ENCODE measurements at places on chromosomes 1 and 21. TPM values are rescaled to one million over a fixed set of nuclear protein-coding genes. Genes with fewer than 3 reads are reported as not detected.

DNA sequence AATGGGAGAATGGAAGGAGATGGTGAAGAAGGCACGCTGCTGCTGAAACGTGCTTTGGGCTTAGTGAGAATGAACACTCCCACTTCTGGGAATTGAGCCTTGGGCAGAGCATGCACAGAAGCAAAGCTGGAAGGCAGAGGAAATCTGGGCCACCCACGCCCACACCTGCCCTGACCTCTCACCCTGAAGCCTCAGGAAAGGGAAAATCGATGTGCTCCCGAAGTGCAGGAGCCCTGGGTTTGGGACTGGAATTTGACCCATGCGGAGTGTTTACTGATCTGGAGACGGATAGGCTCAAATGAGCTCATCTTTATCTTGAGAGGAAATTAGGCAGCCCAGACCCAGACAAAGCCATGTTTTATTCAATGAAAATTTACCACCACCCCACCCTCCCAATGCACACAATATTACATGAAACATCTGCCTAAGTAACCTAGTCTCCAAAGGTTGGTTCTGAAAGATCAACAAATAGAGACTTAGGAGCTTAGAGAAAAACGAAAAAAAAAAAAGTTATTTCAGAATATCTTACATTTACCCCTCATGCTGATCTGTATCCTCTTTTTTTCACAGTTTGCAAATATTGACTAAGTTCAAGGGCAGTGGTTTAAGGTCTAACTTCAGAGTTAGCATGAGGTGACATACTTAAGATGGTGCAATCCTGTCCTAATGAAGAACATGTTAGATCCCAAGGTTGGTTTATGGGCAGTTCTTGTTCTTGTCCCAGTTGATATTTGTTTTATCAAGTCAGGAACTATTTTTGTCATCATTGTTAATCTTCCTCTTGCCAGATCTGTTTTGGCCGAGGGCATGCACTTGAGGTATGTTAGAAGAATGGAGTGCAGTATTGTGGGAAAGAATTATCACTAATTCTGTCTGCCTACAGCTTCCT lies 63.0 kb downstream of the PROX1 start:
- peaks cover 36% of the 10 kb centered on the region for H3K27me3 ChIP-seq
- H3K36me3 ChIP-seq: no peaks in the 10 kb centered on the region
- DNase-seq: no peak

GRCh38 chr1:44037154-44037553 lies 5.9 kb upstream of the SLC6A9 start:
- H3K36me3 ChIP-seq: no peaks in the 10 kb centered on the region
- no peak overlapping the region for H3K27ac ChIP-seq
- no peak for DNase-seq
- H3K4me1 ChIP-seq: peaks cover 35% of the 10 kb centered on the region
- H3K4me3 ChIP-seq: no peak overlapping the region

DNA sequence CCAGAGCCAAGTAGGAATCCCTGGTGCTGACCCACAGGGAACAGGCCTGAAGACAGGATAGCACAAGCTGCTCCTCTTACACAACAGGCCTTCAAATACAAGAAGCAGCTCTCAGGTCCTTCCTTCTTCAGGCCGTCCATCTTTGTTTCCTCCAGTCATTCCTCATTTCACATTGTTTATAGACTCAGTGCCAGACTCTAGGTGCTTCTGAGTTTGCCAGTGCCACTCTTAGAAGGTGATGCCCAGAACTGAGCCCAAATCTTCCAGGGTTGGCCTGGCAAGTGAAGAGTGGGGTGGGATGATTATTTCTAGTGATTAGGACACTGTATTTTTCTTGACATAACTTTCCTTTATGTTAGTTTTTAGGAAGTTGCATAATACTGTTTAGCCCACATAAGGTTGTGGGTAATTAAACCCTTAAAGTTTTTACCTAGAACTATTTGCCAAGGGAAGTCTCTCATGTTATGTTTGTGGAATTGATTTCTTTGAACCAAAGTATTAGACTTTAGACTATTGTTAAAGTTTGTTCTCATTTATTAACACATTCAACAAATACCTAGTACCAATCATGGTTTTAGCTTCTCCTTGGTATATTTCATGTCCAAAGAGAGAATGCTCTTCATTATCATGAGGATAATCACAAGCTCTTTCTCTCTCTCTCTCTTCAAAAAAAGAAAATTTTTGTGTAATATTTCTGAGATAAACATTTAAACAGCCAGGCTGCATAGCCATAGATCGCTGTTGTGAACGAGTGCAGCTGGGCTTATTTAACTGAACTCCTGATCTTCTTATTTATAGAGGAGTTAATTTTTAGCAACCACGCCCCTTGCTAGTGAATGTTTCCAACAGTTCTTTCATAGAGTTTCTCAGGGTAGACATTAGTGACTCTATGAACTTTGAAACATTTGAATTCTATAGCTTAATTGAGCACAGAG lies 47.7 kb downstream of the PGM1 start:
- no peaks in the 10 kb centered on the region for H3K27me3 ChIP-seq
- peaks cover 58% of the 10 kb centered on the region for H3K36me3 ChIP-seq
- no peak for DNase-seq
- no peak overlapping the region for H3K4me3 ChIP-seq

Gene PDXK
- 464 TPM for total RNA-seq

GRCh38 chr1:154420961-154421924 lies 16.1 kb downstream of the IL6R start:
- no peaks in the 10 kb centered on the region for H3K27me3 ChIP-seq
- peak overlapping the region; percentile 38 for H3K27ac ChIP-seq
- no peak for DNase-seq
- no peaks in the 10 kb centered on the region for H3K36me3 ChIP-seq
- peaks cover 61% of the 10 kb centered on the region for H3K4me1 ChIP-seq
- no peak overlapping the region for H3K4me3 ChIP-seq

GRCh38 chr21:25080661-25081060 lies 526.6 kb downstream of the MRPL39 start:
- H3K4me1 ChIP-seq: no peaks in the 10 kb centered on the region
- H3K27ac ChIP-seq: no peak overlapping the region
- DNase-seq: no peak
- no peaks in the 10 kb centered on the region for H3K27me3 ChIP-seq
- no peak overlapping the region for H3K4me3 ChIP-seq
- no peaks in the 10 kb centered on the region for H3K36me3 ChIP-seq

GRCh38 chr1:234262007-234262753 lies 111.1 kb upstream of the COA6 start:
- H3K36me3 ChIP-seq: peaks cover 7% of the 10 kb centered on the region
- H3K4me1 ChIP-seq: peaks cover 12% of the 10 kb centered on the region
- no peaks in the 10 kb centered on the region for H3K27me3 ChIP-seq
- no peak overlapping the region for H3K27ac ChIP-seq
- H3K4me3 ChIP-seq: no peak overlapping the region
- peak; percentile 14 for DNase-seq

DNA sequence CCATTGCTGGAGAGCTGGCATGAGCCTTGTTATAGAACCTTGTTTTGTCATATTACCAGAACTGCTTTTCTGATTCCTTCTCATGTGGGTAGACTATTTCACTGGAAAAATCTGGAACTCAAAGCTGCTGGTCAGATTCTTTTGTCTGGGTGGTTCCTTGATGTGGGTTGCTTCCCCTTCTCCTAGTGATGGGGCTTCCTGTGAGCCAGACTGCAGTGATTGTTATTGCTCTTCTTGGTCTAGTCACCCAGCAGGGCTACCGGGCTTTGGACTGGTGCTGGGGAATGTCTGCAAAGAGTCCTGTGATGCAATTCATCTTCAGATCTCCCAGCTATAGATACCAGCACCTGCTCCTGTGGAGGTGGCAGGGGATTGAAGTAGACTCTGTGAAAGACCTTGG lies 59.4 kb downstream of the GPR137B start:
- no peak overlapping the region for H3K4me3 ChIP-seq
- no peak for DNase-seq
- H3K27me3 ChIP-seq: no peaks in the 10 kb centered on the region
- H3K36me3 ChIP-seq: no peaks in the 10 kb centered on the region

Gene FMO4
- total RNA-seq: 0.98 TPM

DNA sequence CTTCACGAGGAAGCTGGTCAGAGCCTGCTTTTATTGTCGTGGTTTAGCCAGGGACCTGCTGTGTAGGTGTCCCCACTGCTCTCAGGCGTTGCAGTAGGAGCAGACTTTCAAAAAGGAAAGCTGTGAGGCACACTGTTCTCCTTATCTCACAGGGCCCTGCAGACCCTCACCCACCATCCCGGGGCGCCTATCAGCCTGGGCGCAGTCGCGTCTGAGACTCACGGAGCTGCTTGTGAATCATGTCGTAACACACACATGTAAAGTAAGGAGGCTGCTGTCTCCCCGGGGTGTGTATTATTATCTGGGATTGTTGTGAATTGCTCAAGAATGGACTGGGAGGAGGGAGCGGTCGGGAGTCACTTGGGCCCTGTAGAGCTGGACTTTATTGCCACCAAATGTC lies 17.4 kb downstream of the AJAP1 start:
- H3K4me3 ChIP-seq: no peak overlapping the region
- H3K36me3 ChIP-seq: no peaks in the 10 kb centered on the region
- H3K27me3 ChIP-seq: peaks cover 41% of the 10 kb centered on the region
- no peak for DNase-seq

- no peak for DNase-seq
- no peaks in the 10 kb centered on the region for H3K27me3 ChIP-seq
- no peak overlapping the region for H3K27ac ChIP-seq
- no peaks in the 10 kb centered on the region for H3K36me3 ChIP-seq
- H3K4me1 ChIP-seq: no peaks in the 10 kb centered on the region
Observed at GRCh38 chr21:28608646-28609045, 384.0 kb downstream of the LTN1 start.

Gene SFN
- 411 TPM for total RNA-seq

Gene HSPB7
- total RNA-seq: not detected

- H3K4me3 ChIP-seq: peak overlapping the region; percentile 88
- no peaks in the 10 kb centered on the region for H3K27me3 ChIP-seq
- peaks cover 16% of the 10 kb centered on the region for H3K4me1 ChIP-seq
Observed at GRCh38 chr1:165828669-165829329, 1.4 kb downstream of the UCK2 start.

DNA sequence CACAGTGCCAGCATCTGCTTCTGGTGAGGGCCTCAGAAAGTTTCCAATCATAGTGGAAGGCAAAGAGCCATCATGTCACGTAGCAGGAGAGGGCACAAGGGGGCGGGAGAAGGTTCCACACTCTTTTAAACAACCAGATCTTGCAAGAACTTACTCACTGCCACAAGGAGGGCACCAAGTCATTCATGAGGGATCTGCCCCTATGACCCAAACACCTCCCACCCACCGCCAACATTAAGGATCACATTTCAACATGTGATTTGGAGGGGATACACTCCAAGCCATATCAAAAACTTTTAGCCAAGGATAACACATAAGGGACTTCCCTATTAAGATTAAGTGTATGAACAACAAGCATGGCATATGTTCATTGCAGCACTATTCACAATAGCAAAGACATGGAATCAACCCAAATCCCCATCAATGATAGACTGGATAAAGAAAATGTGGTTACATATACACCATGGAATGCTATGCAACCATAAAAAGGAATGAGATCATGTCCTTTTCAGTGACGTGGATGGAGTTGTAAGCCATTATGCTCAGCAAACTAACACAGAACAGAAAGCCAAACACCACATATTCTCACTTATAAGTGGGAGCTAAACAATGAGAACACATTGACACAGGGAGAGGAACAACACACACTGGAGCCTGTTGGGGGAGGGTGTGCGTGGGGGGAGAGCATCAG lies 19.9 kb upstream of the SLC35F3 start:
- no peaks in the 10 kb centered on the region for H3K36me3 ChIP-seq
- H3K27me3 ChIP-seq: no peaks in the 10 kb centered on the region
- H3K4me3 ChIP-seq: peak overlapping the region; percentile 46
- H3K27ac ChIP-seq: peak overlapping the region; percentile 86

Gene RHD
- total RNA-seq: not detected

DNA sequence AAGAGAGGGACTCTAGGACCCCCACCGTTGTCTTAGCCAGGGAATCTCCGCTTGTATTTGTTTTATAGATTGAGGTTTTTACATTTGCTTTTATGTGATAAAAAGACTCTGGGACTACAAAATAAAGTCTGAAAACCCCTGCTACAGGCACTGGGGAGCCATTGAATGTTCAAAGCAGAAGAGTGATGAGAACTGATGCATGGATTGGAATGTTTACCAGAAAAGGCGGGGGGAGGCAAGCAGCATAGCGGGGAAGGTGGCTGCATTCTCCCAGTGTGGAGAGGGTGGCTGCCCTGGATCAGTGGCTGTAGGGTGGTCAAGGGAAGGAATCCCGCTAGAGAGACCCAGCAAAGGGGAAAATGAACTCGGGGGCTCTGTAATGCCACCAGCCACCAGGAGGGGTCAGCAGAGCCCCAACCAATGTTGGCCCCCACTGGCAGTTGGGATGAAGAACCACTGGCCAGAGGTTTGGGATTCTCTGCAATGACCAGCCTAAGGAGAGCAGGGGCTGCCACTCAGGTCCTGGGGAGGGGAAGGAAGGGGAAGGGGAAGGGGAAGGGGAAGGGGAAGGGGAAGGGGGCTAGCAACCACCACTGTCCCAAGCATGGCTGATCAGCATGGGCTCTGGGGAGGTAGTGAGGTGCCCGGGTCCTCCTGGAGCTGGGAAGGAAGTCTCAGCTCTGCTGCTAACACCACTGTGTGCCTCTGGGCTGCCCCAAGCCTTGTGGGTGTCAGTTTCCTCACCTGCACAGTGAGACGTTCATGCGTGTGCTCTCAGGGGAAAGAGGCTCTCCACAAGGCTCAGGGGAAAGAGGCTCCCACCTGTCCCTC lies 19.2 kb upstream of the PEF1 start:
- peaks cover 14% of the 10 kb centered on the region for H3K4me1 ChIP-seq
- H3K4me3 ChIP-seq: no peak overlapping the region
- H3K27ac ChIP-seq: no peak overlapping the region
- H3K27me3 ChIP-seq: no peaks in the 10 kb centered on the region
- DNase-seq: peak; percentile 72
- H3K36me3 ChIP-seq: no peaks in the 10 kb centered on the region

Gene ACTA1
- not detected for total RNA-seq

DNA sequence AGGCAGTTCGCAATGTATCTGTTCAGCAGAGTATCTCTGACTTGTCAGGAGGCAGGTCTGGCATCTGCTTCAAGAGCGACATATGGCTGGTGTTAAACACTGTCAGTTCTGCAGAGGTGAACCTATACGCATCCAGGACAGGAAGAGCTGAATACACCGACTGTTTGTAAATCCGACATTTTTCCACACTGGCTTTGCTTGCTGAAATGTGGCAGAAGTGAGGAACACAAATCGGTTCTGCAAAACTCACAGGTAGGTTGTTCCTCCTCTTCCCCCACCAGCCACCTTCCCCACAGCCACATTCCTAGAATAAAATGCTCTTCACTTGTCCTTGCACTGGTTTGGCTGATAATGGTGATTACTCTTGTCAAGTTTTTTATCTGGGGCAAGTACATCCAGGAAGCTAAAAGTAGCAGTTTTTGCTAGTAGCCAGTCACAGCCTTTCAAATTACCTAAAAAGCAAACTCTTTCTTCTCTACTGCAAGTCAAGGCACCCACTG lies 289.2 kb downstream of the GRIK1 start:
- H3K27me3 ChIP-seq: peaks cover 67% of the 10 kb centered on the region
- H3K4me1 ChIP-seq: no peaks in the 10 kb centered on the region
- H3K4me3 ChIP-seq: no peak overlapping the region

DNA sequence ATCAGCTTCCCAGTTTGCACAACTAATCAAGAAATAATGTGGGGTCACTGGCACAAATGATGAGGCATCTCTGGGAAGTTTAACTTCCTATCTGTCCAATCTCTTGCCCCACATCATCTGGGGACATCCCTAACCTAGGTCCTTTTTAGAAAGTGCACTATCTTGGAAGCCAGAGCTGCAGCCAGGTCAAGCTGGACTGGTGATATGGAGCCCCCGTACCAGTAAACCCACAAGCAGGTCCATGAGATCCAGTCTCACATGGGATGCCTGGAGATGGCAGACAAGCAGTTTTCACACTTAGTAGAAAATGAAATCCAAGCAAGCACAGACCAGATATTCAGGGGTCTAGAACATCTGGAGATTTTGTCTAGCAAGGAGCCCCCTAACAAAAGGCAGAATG lies 27.5 kb upstream of the BSDC1 start:
- H3K4me1 ChIP-seq: no peaks in the 10 kb centered on the region
- no peak overlapping the region for H3K4me3 ChIP-seq
- no peaks in the 10 kb centered on the region for H3K36me3 ChIP-seq
- DNase-seq: no peak

Measured in PC-3 (cell line).